ENCODE measurements at places on chromosomes 5 and 9. TPM values are rescaled to one million over a fixed set of nuclear protein-coding genes. Genes with fewer than 3 reads are reported as not detected.

DNA sequence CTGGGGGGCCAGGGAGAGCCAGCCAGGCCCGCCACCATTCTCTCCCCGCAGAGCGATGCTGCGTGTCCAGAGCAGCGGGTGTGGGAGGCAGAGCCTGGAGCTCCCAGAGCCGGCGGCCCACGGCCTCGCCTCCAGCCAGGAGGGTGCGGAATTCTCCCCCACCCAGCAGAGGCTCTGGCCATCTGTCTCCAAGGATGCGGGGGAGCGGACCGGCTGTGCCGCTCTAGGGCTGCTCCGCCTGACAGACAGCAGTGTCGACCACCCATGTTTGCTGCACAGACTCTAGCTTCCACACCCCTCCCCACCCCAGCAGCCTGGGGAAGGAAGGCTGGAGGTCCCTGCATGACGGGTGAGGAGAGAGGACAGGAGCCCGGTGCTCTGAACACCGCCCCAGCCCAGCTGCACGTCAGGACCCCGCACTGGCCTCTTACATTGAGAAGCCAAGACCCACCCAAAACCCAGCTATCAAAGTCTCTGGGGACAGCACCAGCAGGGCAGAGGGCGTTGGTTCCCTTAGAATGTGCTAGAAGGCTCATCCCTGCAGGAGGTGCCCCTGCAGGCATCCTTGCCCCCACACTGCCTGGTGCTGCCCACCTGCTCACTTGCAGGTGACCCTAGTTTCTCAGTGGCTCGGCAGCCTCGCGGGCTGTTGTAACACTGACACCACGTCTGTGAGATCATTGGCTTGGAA is 29.7 kb upstream of the FCN1 start:
- H3K4me1 ChIP-seq: peaks cover 3% of the 10 kb centered on the region
- no peak for DNase-seq
- no peak overlapping the region for H3K27ac ChIP-seq
- H3K36me3 ChIP-seq: no peaks in the 10 kb centered on the region
- H3K4me3 ChIP-seq: no peak overlapping the region

DNA sequence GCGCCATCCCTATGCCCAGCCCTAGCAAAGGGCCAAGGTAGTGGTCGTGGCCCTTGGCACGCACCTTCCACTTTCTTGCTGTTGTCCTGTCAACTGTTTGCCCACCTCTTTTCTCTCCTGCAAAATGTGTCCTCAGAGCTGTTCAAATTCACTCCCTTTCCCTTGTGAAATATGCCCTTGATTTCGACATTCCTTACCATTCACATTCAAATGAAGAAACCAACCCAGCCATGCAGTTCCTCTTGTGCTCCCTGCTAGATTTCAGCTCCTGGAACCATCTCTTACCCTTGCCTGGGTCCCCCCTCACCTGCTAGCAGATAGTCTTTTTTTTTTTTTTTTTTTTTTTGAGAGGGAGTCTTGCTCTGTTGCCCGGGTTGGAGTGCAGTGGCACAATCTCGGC is 19.6 kb upstream of the HRH2 start:
- peaks cover 36% of the 10 kb centered on the region for H3K27me3 ChIP-seq
- H3K4me3 ChIP-seq: no peak overlapping the region
- H3K4me1 ChIP-seq: peaks cover 1% of the 10 kb centered on the region
- H3K36me3 ChIP-seq: no peaks in the 10 kb centered on the region

GRCh38 chr9:117104206-117104605 is 310.7 kb downstream of the ASTN2 start:
- DNase-seq: no peak
- no peak overlapping the region for H3K27ac ChIP-seq
- no peaks in the 10 kb centered on the region for H3K27me3 ChIP-seq
- H3K4me3 ChIP-seq: no peak overlapping the region

- peaks cover 10% of the 10 kb centered on the region for H3K36me3 ChIP-seq
- DNase-seq: no peak
- H3K4me1 ChIP-seq: peaks cover 6% of the 10 kb centered on the region
Measured at GRCh38 chr5:139171779-139172404, 26.3 kb downstream of the SIL1 start.

- no peak overlapping the region for H3K27ac ChIP-seq
- DNase-seq: no peak
- H3K4me3 ChIP-seq: no peak overlapping the region
- peaks cover 11% of the 10 kb centered on the region for H3K27me3 ChIP-seq
- peaks cover 24% of the 10 kb centered on the region for H3K4me1 ChIP-seq
Measured at GRCh38 chr5:135323701-135324132, 75.3 kb downstream of the MACROH2A1 start.

DNA sequence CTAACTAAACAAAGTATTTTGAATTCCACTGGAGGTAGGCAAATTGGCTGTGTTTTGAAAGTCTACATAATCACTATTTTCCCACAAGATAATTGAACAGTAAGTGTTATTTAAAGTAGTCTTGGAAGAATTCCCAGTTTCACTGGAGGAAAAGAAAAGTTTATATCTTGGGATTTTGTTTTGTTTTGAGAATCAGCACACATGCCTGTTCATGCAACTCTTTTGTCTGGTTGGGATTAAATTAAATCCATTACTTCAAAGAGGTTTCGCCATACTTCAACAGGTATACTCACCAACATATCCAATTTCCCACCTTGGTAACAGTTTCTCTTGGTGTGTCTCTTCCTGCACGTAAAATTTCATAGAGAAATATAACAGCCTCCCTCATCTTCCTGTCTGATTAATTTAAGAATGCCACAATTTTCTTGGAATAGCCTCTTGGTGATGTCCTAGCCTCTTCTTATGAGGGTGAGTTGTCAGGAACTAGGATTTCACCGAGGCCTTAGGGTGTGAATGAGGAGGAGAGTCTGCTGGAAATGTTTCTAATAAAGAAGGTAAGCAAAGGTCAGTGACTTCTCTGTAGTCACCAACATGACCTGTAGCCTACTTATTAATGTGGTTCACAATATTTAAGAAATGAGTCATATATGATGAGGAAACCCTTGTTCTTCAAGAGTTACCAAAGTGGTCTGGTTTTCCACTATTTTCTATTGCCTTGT is 48.1 kb downstream of the ITGA2 start:
- no peaks in the 10 kb centered on the region for H3K27me3 ChIP-seq
- H3K27ac ChIP-seq: no peak overlapping the region
- DNase-seq: no peak
- H3K4me3 ChIP-seq: no peak overlapping the region
- no peaks in the 10 kb centered on the region for H3K4me1 ChIP-seq

The CATSPER3 gene
- total RNA-seq: 1.3 TPM

The TLR4 gene
- total RNA-seq: not detected

The GGTA1 gene
- not detected for total RNA-seq

The GFI1B gene
- not detected for total RNA-seq

DNA sequence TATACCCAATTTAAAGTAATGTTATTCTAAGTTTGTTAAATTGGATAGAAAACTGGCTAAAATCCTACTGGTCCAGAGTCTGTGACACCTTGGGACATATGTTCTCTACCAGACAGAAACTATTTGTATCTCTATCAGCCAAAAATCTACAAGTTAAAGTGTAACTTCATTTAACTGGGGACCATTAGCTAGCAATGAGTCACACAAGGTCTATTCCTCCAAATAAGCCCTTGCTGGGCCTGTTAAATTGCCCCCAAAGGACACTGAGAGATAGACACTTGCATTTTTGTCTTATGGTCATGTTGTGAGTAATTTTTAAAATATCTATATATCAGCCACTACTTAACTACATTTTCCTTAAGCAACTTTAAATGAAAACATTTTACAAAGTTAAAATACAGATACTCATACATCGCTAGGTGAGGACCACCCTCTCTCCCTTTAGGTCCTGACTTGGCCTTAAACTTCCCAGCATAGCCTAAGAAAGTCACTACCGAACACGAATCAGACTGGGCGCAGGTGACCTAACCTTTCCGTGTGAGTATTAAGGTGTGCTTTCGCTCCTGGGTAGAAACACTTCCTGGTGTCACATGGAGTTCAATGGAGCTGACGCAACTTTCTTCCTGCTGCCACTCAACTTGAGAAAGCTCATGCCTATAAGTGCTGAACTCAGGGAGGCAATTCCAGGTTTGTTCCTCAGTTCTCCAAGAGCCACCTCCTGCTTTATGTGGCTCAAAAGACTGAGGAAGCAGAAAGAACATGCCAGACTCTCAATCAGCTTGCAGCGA is 249.1 kb downstream of the DIRAS2 start:
- no peaks in the 10 kb centered on the region for H3K36me3 ChIP-seq
- H3K4me3 ChIP-seq: no peak overlapping the region
- H3K4me1 ChIP-seq: peaks cover 1% of the 10 kb centered on the region
- H3K27me3 ChIP-seq: no peaks in the 10 kb centered on the region
- H3K27ac ChIP-seq: no peak overlapping the region

- peak overlapping the region; percentile 61 for H3K4me3 ChIP-seq
- no peaks in the 10 kb centered on the region for H3K36me3 ChIP-seq
- H3K27me3 ChIP-seq: no peaks in the 10 kb centered on the region
Measured at GRCh38 chr9:121735065-121735792, 83.8 kb downstream of the DAB2IP start.

- H3K36me3 ChIP-seq: no peaks in the 10 kb centered on the region
- H3K4me1 ChIP-seq: no peaks in the 10 kb centered on the region
- no peak overlapping the region for H3K4me3 ChIP-seq
Measured at GRCh38 chr9:78112004-78112403, 80.4 kb upstream of the GNAQ start.

The IRX1 gene
- total RNA-seq: 2.4 TPM

- H3K4me3 ChIP-seq: no peak overlapping the region
- H3K36me3 ChIP-seq: no peaks in the 10 kb centered on the region
- H3K4me1 ChIP-seq: no peaks in the 10 kb centered on the region
- H3K27ac ChIP-seq: no peak overlapping the region
Measured at GRCh38 chr9:135174981-135175380, 87.5 kb downstream of the OLFM1 start.

The FAM163B gene
- total RNA-seq: not detected

DNA sequence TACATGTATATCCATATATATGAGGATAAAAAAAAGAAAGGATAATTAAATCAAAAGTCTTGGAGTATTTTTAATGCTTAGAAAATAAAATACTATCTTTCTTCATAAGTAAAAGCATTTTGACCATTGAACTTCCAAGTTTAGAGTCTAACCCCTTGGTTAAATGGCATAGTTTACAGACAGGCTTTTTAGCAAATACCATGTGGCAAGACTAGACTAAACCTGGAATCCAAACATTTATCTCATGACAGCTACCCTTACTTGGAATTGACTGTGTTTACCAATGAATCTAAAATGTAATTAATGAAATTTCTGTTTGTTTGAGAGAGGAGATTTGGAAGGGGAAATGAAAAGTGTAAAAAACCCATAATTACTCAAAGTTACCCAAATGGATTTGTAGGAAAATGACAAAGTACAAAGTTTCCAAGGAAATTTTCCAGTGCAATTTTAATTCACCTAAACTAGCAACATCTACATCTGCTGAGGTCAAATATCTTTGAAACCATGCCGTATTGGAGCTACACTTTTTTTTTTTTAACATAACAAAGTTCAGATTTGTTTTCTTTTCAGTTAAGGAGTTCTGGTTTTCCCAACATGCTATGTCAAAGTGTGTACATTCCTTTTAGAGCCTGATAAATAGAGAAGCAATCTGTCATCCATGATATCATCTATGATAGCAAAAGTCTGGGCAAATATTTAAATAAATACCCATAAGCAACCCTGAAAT is 272.1 kb upstream of the DAB2 start:
- no peaks in the 10 kb centered on the region for H3K36me3 ChIP-seq
- H3K27ac ChIP-seq: no peak overlapping the region
- H3K27me3 ChIP-seq: no peaks in the 10 kb centered on the region
- no peak for DNase-seq
- no peak overlapping the region for H3K4me3 ChIP-seq

The PITX1 gene
- total RNA-seq: 16.2 TPM

The MYMK gene
- not detected for total RNA-seq

DNA sequence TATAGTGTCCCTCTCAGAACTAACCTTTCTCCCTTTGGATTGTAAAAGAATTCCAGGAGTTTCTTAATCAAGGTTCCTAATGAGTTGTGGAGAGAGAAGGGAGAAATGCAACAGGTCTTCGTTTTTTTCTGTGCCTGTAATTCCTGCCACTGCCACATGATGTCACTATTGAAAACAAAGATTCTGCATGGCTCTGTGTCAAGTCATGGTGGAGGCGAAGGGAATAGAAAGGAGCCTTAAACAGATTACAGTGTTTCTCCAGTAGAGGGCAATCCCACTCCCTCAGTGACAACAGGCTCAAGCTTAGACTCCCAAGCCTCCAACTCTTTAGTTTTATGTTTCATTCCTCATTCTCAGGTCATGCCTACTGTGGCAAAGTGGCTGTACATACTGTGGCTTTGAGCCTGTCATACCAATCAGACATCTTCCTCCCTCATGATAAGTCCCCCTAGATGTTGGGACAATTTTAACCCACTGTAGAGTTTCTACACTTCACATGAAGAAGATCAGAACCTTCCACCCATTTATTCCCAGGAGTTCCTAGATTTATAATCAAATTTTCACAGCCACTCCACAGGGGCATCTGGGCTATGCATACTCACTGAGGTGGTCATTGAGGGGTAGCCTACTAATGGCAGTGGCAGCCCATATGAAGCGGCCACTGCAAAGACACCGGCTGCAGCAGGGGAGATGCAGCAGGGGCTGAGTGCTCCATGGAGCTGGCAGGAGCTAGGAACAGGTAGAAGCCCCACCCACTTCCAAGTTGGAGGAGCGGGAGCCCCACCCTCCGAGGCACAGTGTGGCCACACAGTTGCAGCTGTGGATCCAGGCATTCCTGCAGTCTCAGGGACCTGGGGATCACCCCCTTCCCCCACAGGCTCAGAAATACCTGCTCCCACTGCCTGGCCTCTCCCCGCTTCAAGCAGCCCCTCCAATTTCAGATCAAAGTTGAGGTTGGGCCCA is 97.4 kb upstream of the TRIM32 start:
- H3K27me3 ChIP-seq: no peaks in the 10 kb centered on the region
- no peak overlapping the region for H3K4me3 ChIP-seq
- DNase-seq: no peak
- H3K27ac ChIP-seq: no peak overlapping the region

- DNase-seq: no peak
- H3K27me3 ChIP-seq: no peaks in the 10 kb centered on the region
- H3K4me1 ChIP-seq: peaks cover 4% of the 10 kb centered on the region
- no peak overlapping the region for H3K27ac ChIP-seq
- H3K4me3 ChIP-seq: no peak overlapping the region
Measured at GRCh38 chr5:59673438-59674058, 220.0 kb downstream of the PDE4D start.
